ENCODE measurements at places on chromosomes 5 and 9. TPM values are rescaled to one million over a fixed set of nuclear protein-coding genes. Genes with fewer than 3 reads are reported as not detected.
A peak's percentile ranks its signal among the peaks of the same experiment; 100 is the strongest.

DNA sequence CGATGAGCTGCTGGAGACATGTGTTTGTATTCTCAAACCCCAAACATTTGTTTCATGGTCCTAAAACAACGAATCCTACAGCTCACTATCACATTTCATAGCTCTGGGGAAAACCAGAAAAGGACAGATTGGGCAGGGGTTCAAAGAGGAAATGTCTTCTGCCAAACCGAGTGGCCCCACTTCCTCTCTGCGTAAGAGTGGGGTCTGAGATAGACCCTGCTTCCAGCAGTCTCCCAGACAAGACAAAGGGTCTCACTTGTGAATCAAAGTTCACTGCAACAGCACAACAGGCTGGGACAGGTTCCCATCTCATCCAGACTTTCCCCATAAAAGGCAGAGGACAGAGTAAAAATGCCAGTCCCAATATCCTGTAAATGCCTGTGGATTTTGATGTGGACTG lies 276.2 kb upstream of the SLC24A2 start:
- H3K36me3 ChIP-seq: no peaks in the 10 kb centered on the region
- no peak overlapping the region for H3K27ac ChIP-seq
- no peak for DNase-seq
- no peak overlapping the region for H3K4me3 ChIP-seq

DNA sequence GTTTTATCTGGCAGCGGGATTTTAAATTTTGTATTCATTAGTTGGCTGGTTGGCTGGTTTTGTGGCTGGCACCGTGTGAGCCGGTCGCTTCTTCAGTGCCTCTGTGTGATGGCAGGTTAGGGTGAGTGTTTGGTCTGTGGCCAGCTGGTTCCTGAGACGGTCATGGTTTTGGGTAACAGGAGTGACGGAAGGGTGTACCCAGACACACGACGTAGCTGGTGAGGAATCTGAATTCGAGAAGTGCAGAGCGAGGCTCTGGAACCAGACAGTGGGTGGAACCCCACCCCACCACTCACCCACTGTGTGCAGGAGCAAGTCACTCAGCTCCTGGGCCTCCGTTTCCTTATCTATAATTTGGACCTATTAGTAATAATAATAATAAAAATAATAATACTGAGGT lies 2.7 kb downstream of the BTNL9 start:
- DNase-seq: no peak
- H3K4me1 ChIP-seq: no peaks in the 10 kb centered on the region
- H3K27me3 ChIP-seq: no peaks in the 10 kb centered on the region
- H3K4me3 ChIP-seq: no peak overlapping the region

- no peak overlapping the region for H3K4me3 ChIP-seq
- no peak for DNase-seq
- no peaks in the 10 kb centered on the region for H3K27me3 ChIP-seq
- H3K27ac ChIP-seq: peak overlapping the region; percentile 23
Measured at GRCh38 chr9:91060520-91061343, 259.1 kb downstream of the SYK start.

DNA sequence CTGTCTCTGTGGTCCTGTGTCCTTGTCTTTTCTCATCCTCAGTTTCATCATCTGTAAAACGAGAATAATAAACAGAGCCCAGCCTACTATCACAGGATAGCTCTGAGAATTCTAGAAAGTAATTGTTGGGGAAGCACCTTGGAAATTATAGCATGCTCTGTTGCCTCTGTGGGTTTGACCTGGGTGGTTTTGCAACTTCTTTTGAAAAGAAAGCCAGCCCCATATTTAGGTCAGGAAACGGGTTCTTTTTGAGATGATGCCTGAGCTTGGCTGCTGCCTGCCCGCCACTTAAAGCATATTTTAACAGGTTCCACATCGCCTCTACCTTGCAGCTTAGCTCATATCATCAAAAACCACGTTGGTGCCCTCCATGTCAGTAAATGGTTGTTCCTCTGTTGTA lies 111.1 kb downstream of the TLR4 start:
- no peak overlapping the region for H3K27ac ChIP-seq
- no peaks in the 10 kb centered on the region for H3K36me3 ChIP-seq
- H3K4me3 ChIP-seq: no peak overlapping the region
- H3K4me1 ChIP-seq: no peaks in the 10 kb centered on the region

DNA sequence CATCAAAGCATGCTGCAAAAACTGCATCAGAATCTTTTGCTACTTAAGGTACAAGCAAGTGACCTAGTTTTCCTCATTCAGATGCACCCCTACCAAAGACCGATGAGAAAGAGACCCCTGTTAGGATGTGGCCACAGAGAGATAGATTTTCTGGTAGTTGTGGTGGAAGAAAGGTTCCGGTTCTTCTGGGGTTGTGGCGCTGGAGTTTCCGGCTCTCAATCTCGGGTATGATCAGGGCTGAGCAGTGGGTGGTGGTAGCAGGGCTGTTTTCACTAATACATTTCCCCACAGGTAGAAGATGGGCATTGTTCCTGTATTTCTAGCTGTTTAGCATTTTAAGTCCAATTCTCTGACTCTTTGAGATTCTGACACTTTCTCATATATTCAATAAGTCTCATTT lies 58.4 kb downstream of the PCSK1 start:
- H3K4me3 ChIP-seq: no peak overlapping the region
- H3K36me3 ChIP-seq: no peaks in the 10 kb centered on the region
- no peaks in the 10 kb centered on the region for H3K4me1 ChIP-seq
- no peak for DNase-seq
- H3K27ac ChIP-seq: no peak overlapping the region

DNA sequence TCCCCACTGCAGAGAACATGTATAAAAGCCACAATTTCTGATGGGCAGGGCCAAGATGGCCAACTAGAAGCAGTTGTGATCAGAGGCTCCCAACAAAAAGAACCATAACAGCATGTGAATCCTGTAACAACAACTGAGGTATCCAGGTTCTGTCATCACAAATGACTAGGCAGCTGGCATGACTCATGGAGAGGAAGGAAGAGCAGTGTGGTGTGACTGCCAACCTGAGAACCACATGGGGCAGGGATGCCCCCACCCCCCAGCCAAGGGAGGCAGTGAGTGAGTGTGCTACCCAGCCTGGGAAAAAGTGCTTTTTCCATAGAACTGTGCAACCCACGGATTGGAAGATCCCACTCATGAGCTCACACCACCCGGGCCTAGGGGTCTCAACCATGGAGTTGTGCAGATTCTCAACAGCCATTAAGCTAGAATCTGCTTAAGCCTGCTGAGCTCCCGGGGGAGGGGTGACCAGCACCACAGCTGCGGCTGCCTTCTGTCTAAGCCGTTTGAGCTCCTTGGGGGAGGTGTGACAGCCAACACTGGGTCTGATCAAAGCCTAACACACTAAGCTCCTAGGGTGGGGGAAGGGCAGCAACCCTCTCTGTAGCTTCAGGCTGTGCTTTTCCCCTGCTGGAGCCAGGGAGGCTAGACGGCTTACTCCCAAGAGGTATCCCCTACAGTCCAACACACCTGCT lies 80.1 kb upstream of the DMAC1 start:
- no peaks in the 10 kb centered on the region for H3K4me1 ChIP-seq
- no peak overlapping the region for H3K27ac ChIP-seq
- H3K27me3 ChIP-seq: no peaks in the 10 kb centered on the region
- H3K4me3 ChIP-seq: no peak overlapping the region
- no peaks in the 10 kb centered on the region for H3K36me3 ChIP-seq

- DNase-seq: no peak
- no peaks in the 10 kb centered on the region for H3K36me3 ChIP-seq
- no peak overlapping the region for H3K27ac ChIP-seq
- H3K4me1 ChIP-seq: no peaks in the 10 kb centered on the region
Measured at GRCh38 chr5:37494756-37495155, 115.6 kb downstream of the WDR70 start.

- peaks cover 4% of the 10 kb centered on the region for H3K4me1 ChIP-seq
- no peaks in the 10 kb centered on the region for H3K27me3 ChIP-seq
- H3K27ac ChIP-seq: no peak overlapping the region
- H3K4me3 ChIP-seq: no peak overlapping the region
- no peak for DNase-seq
Measured at GRCh38 chr5:129902816-129903215, 1.4 kb upstream of the CHSY3 start.

- H3K36me3 ChIP-seq: no peaks in the 10 kb centered on the region
- no peaks in the 10 kb centered on the region for H3K27me3 ChIP-seq
- no peaks in the 10 kb centered on the region for H3K4me1 ChIP-seq
- no peak overlapping the region for H3K27ac ChIP-seq
- no peak overlapping the region for H3K4me3 ChIP-seq
Measured at GRCh38 chr9:123119566-123119965, 86.1 kb downstream of the GPR21 start.

GRCh38 chr9:36985061-36985768 lies 48.9 kb downstream of the PAX5 start:
- no peaks in the 10 kb centered on the region for H3K36me3 ChIP-seq
- no peaks in the 10 kb centered on the region for H3K27me3 ChIP-seq
- H3K4me3 ChIP-seq: no peak overlapping the region

- no peaks in the 10 kb centered on the region for H3K27me3 ChIP-seq
- no peaks in the 10 kb centered on the region for H3K36me3 ChIP-seq
- no peak overlapping the region for H3K4me3 ChIP-seq
Measured at GRCh38 chr5:95920822-95921221, 40.8 kb downstream of the ELL2 start.

- no peak for DNase-seq
- H3K36me3 ChIP-seq: no peaks in the 10 kb centered on the region
- H3K4me3 ChIP-seq: no peak overlapping the region
- no peak overlapping the region for H3K27ac ChIP-seq
- no peaks in the 10 kb centered on the region for H3K4me1 ChIP-seq
Measured at GRCh38 chr9:116270546-116270945, 117.0 kb downstream of the PAPPA start.

- H3K27me3 ChIP-seq: no peaks in the 10 kb centered on the region
- no peaks in the 10 kb centered on the region for H3K36me3 ChIP-seq
- no peak overlapping the region for H3K4me3 ChIP-seq
- no peaks in the 10 kb centered on the region for H3K4me1 ChIP-seq
- no peak overlapping the region for H3K27ac ChIP-seq
- no peak for DNase-seq
Measured at GRCh38 chr5:133214153-133214820, 162.5 kb downstream of the HSPA4 start.

DNA sequence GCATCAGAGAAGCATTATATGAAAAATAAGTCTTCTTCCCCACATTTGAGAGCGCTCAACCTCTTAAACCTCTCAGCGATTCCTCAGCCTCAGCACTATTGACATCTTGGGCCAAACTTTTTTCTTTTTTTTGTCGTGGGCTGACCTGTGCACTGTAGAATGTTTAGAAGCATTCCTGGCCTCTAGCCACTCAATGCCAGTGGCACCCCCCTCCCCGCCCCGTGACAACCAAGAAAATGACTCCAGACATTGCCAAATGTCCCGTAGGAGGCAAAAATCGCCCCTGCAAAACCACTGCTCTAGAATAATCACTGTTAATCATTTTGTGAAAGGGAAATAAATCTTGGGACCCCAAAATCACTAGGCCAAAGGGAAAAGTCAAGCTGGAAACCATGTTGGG lies 129.1 kb upstream of the BOD1 start:
- no peaks in the 10 kb centered on the region for H3K36me3 ChIP-seq
- no peak overlapping the region for H3K27ac ChIP-seq
- no peaks in the 10 kb centered on the region for H3K4me1 ChIP-seq
- no peaks in the 10 kb centered on the region for H3K27me3 ChIP-seq
- H3K4me3 ChIP-seq: no peak overlapping the region

DNA sequence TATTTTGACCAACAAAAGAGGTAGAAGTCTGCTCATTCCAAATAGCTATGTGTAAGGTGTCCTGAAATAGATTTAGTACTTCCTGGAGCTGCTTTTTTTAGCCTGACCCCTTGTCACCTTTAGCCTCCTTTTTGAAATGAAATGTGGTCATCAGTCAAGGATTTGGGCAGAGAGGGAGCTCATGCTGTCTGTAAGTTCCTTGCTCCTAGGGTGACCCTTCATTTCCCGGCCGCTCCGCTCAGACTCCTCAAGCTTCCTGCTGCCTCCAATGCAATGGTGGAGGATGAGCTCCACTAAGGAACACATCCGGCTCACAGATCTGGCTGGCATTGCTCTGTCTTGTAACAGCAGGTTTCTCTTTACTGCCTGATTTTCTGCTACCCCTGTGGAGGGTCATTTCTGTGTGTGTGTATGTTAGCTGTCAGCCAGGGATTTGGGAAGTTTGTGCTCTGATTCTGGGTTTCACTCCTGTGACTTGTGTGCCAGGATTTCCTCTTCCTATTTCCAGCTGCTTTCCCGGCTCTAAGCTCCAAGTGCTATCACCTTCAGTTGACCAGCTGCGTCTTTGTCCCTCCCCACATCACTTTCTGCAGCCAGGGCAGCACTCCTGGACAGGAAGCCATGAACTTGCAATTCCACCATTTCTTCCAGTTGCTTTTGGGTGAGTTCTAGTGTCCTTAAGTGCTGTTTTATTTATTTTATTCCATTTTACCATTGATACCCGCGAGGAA lies 265.9 kb downstream of the ICE1 start:
- DNase-seq: no peak
- no peak overlapping the region for H3K27ac ChIP-seq
- H3K4me1 ChIP-seq: no peaks in the 10 kb centered on the region
- no peak overlapping the region for H3K4me3 ChIP-seq
- H3K36me3 ChIP-seq: no peaks in the 10 kb centered on the region

DNA sequence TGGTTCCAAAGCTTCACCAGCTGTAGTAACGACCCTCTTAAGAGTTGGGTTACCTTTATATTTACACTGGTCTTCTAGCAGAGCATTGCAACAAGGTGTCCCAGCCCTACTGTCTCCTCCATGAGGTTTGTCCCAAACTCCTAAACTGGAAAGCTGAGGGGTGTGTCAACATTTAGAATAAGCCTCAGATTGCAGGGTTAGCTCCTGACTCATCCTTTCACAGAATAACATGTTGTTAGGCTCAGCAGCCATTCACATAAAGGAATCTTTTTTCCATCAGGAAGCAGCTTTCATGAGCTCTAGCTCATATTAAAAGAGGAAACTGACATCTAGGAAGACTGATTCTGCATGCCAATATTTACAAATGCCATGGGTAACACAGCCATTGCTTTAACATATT lies 238.7 kb downstream of the EFNA5 start:
- no peaks in the 10 kb centered on the region for H3K27me3 ChIP-seq
- no peaks in the 10 kb centered on the region for H3K36me3 ChIP-seq
- no peaks in the 10 kb centered on the region for H3K4me1 ChIP-seq
- no peak for DNase-seq

DNA sequence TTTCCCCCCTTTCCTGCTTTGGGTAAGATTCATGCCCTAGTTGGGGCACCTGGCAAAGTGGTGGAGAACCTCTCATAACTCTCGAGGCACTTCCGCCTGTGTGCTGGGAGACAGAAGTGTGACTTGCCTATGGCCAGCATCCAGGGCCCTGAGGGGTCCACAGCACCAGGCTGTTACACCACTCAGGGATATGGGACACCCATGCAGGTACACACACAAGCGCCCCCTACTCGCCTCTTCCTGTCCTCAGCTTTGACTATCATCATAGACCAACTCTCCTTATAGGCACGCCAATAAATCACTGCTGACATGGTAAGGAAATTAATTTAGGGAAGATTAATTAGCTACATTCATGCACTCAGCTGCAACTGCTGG lies 45.4 kb downstream of the SHB start:
- no peaks in the 10 kb centered on the region for H3K36me3 ChIP-seq
- H3K4me3 ChIP-seq: no peak overlapping the region
- peaks cover 18% of the 10 kb centered on the region for H3K4me1 ChIP-seq
- no peak overlapping the region for H3K27ac ChIP-seq
- no peak for DNase-seq
- H3K27me3 ChIP-seq: no peaks in the 10 kb centered on the region

GRCh38 chr9:126436545-126437267 lies 110.1 kb downstream of the MVB12B start:
- DNase-seq: no peak
- H3K27me3 ChIP-seq: no peaks in the 10 kb centered on the region
- H3K4me1 ChIP-seq: no peaks in the 10 kb centered on the region
- no peak overlapping the region for H3K27ac ChIP-seq
- no peaks in the 10 kb centered on the region for H3K36me3 ChIP-seq

Gene HAVCR2
- total RNA-seq: 4.7 TPM

Gene NELFB
- total RNA-seq: 50.6 TPM

Gene XRCC4
- 2.6 TPM for total RNA-seq

Gene CDH10
- total RNA-seq: not detected

Gene PCDHA10
- 1.4 TPM for total RNA-seq

Gene ZNF346
- total RNA-seq: 19.2 TPM

All from ovary (tissue), 10 donors.